ENCODE measurements at places on chromosomes 7 and 10.

DNA sequence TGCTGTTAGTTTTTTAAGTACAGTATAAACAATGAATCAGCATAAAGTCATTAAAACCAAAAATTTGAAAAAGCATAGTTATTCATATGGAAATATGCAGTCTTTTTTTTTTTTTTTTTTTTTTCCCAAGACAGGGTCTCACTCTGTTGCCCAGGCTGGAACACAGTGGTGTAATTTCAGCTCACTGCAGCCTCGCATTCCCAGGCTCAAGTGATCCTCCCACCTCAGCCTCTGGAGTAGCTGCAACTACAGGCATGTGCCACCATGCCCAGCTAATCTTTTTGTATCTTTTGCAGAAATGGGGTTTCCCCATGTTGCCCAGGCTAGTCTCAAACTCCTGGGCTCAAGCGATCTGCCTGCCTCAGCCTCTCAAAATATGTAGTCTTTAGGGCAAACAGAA, 182.0 kb downstream of the SEMA3E start:
- no peak for DNase-seq

DNA sequence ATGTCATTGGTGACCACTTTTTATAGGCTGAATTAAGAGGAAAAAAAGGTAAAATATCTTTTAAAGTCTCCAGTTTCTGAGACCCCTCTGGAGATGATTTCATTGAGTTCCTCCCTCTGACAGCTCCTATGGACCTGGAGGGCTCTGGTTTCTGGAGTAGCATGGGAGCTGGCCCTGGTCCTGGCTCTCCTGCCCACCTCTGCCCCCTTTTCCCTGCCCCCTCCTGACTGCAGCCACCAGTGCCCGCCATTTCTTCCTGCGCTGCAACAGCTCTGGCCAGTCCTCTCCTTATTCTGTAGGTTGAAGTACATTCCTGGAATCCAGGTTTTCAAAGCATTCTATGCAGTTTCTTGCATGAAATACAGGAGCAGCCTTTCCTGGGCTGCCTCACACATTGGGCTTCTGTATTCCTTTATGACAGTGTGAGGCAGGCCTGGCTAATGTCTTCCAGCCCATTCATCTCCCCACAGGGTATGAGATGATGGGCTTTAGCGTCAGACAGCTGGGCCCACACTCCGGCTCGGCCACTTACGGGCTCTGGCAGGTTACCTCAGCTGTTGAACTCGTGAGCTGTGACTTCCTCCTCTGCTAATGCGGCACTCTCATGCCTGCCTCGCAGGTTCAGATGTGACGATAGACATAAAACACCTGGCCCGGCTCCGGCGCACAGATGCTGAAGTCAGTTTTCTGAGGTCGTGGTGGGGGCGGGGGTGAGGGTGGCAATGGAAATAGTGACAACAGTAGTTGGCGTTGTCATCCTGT, 101.7 kb downstream of the MGMT start:
- DNase-seq = no peak

- DNase-seq = peak; percentile 54
These were observed 58.8 kb downstream of the INSIG1 start for GRCh38 chr7:155356323-155357105.

DNA sequence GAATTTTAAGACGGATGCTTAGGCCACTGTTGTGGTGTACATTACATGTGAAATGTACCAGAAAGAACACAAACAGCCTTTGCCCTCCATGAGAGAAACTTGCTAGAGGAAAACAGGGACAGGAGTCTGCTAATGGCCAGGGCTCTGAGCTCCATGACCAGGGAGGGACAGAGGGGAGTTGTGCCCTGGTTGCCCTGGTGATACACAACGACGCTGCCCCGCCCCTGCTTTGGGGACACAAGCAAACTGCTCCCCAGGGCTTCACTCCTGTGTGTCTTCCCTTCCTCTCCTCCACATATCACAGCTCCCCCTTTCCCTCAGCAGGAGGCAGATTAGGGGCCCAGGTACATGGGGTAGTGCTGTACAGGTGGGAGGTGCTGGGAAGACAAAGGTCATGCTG, 36.2 kb downstream of the AMPH start:
- no peak for DNase-seq

DNA sequence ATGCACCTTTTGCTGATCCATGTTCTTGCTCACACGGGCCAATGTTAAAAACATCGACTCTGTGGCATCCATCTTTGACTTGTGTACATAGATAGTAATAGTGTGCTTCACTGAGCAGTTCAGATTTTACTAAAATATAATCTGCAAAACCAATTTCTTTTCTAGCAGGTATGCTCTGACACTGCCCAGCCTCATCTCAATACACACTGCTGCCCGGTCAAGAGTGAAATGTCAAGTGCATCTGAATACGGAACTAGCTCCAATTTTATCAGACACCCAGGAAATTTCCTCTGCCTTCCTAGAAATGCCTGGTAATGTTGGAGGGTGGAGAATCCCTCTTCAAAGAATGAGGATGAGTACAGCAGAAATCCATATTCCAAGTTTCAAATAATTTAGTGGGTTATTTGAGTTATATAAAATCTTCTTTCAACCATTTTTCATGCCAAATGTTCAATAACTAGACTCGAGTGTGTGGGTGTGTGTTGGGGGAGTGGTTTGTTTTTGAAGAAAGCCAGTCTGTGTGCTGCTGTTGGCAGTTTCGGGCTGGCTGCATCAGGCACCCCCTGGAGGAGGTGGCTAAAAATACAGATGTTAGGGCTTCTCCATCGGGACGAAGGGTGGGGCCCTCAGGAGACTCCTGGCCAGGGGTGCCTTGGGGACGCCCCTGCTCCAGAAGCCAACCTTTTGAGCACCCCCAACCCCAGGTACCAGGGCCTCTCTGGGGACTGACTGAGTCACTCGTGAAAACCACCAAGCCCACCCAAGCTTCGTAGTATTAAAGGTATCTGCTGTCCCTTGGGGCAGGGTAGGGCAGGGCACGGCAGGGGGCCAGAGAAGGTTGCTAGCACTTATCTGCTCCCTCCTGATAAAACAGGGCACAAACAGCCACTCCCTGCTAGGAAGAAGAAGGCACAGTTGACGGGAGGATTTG, 15.4 kb downstream of the CTBP2 start:
- peak; percentile 40 for DNase-seq

DNA sequence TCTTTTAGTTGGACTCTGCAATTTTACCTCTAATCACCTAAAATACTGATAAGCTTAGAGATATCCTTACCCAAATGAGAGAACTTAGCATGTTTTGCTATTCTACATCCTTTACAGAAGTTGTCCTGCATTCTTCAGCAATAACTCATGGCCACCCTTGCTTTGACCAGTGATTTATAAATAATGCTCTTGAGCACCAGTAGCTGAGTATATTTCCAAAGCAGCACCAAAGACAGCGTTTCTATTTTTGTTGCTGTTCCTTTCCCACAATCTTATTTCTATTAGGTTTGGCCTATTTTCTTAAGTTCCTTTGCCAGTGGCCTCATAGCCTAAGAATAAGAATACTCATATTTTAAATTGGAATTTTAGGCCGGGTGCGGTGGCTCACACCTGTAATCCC, 15.0 kb downstream of the ARPC1A start:
- no peak for DNase-seq

- peak; percentile 77 for DNase-seq
These were observed 21.7 kb upstream of the MALSU1 start for GRCh38 chr7:23277359-23277989.

DNA sequence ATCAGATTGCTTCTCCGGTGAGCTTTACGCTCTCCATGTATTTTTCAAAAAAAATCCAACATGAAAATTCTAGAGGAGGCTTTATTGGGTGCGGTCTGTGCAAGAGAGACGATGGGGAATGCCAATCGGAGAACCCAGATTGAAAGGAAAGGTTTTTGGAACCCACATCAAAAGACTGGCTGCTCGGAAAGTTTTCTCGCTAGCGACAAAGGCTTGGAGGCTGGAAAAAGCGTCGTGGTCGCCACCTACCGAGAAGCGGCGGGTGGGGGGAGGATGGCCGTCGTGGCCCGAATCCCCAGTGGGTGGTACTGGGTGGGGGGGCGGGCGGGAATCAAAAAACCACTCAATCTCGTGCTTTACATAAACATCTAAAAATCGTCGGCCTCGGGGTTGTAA, 1.1 kb upstream of the GTF2I start:
- DNase-seq = peak; percentile 59

DNA sequence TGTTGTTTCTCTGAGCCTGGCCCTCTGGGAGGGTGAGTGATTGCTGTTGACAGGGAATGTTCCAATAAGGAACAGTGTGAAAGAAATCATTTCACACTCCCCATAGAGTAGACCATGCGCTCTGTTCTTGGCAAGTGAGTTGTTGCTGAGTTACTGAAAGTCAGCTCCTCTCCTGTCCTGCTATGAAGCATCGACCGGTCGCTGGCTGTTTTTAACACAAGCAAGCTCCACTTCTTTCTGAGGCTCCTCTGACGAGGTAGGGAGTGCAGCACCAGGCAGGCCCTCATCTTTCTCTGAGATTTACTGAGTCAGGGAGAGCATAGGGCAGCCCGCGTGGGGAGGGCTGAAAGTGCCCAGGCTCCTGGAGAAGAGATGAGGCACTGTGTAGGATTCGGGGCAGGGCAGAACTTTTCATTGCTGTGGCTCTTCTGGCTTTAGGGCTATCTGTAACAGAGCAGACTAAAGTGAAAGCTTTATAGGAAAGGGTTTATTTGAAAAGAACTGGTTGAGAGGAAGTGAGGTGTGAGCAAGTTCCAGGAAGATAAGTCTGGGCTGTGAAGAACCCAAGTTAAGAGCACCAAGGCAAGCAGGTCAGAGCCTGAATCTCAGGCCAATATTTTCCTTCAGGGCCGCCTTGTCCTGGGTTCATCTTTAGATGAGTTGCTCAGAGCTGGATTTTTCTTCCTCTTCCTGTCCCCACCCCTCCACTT, 332.2 kb downstream of the CCSER2 start:
- DNase-seq = no peak

- DNase-seq = peak; percentile 6
These were observed 160.5 kb upstream of the FERD3L start for GRCh38 chr7:19305698-19306097.

DNA sequence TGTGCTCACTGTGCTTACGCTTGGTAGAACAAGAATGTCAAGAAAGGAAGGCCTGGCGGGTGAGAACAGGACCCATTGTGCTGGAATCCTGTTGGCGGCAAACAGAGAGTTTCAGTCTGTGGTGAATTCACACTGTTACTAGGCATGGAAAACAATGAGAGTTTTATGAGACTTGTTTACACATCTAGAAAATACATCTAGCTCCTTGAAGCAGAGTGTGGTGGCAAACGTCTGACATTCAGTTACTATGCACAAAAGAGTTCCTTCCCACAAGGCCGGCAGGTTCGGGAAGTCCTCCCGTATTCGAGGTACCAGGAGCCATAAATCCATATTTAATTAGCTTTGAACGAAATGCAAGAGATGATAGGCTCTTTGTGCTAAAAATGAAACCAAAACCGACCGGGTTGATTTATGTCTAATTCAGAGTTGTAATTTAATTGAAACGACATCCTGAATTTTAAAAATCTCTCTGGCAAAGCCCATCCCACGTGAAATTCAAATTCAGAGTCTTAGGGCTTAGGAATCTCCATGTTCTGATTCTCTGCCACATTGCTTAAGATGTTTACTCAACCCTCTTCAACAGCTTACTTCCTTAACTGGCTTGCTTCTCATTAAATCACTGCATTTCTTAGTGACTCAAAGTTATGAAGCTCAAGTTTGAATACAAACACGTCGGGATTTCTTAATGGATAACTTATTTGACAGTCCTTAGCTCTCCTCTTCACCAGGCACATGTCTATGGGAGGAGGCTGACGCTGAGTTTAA, 299.9 kb upstream of the PITRM1 start:
- DNase-seq = no peak

GRCh38 chr7:41241641-41242040, 461.2 kb downstream of the INHBA start:
- DNase-seq = no peak

DNA sequence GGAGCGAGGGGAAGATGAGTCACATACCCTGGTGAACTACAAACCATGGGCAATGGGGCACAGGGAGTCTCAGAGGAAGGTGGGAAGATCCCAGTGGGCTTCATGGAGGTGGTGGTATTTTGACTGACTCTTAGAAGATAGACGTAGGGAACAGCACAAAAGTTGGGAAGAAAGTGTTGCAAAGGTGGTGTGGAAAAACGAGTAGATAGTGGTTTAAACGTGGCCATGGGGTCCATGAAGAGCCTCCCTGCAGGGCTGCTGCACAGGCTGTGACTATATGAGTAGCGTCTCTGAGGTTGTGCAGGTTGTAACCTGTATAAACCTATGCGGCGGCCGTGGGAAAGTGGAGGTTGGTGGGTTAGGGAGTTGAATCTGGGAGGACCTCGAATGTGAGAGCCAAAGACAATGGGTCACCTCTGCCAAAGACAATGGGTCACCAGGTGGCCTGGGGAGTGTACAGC, 13.8 kb downstream of the LZTS2 start:
- no peak for DNase-seq

GRCh38 chr7:137804836-137805235, 41.9 kb downstream of the DGKI start:
- DNase-seq = no peak

GRCh38 chr7:142669074-142669654, 80.1 kb upstream of the PRSS1 start:
- DNase-seq = no peak

- DNase-seq = no peak
These were observed 53.1 kb downstream of the UNCX start for GRCh38 chr7:1285556-1286301.

- DNase-seq = no peak
These were observed 49.5 kb upstream of the SRPK2 start for GRCh38 chr7:105438254-105438653.

GRCh38 chr7:101586078-101586905, 42.8 kb downstream of the MYL10 start:
- DNase-seq = peak; percentile 37

DNA sequence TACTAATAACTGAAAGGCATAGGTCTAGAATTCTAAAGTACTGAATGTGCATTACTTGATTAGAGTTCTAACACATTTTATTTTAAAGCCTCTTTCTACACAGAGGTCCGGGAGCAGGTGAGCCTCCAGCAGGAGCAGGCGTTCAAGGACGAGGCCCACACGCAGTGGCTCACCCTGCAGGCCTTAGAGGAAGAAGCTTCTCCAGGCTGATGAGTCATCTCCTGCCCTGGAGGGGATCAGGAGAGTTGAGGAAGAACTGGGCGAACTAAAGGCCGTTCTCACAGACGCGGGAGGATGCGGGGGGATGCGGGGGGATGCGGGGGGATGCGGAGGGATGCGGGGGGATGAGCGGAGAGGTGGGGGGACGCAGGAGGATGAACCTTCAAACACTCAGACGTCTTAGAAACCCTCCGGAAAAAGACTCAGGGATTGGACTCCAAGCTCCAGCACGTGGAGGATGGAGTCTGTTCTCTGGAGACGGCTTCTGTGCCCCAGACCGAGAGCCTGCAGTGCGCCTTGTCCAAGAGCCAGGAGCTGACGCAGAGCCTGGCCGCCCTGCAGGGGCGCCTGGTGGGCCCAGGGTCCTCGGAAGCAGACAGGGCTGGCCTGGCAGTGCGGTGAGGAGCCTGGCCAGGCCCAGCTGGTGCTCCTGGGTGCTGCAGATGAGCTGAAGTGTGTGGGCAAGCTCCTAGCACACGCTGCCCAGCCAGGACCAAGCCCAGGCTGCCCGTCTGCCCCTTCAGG, 433.7 kb upstream of the TPK1 start:
- no peak for DNase-seq

- DNase-seq = no peak
These were observed 82.2 kb downstream of the CDH23 start for GRCh38 chr10:71478813-71479365.

Measured in RPMI8226 (cell line).